ENCODE measurements at places on chromosomes 1 and 21.

- no peak for DNase-seq
Measured at GRCh38 chr1:23601968-23602876, 42.9 kb upstream of the ID3 start.

GRCh38 chr1:96698342-96698983, 23.1 kb upstream of the PTBP2 start:
- DNase-seq = no peak

- DNase-seq = no peak
Measured at GRCh38 chr1:32329931-32330466, 6.0 kb downstream of the MARCKSL1 start.

DNA sequence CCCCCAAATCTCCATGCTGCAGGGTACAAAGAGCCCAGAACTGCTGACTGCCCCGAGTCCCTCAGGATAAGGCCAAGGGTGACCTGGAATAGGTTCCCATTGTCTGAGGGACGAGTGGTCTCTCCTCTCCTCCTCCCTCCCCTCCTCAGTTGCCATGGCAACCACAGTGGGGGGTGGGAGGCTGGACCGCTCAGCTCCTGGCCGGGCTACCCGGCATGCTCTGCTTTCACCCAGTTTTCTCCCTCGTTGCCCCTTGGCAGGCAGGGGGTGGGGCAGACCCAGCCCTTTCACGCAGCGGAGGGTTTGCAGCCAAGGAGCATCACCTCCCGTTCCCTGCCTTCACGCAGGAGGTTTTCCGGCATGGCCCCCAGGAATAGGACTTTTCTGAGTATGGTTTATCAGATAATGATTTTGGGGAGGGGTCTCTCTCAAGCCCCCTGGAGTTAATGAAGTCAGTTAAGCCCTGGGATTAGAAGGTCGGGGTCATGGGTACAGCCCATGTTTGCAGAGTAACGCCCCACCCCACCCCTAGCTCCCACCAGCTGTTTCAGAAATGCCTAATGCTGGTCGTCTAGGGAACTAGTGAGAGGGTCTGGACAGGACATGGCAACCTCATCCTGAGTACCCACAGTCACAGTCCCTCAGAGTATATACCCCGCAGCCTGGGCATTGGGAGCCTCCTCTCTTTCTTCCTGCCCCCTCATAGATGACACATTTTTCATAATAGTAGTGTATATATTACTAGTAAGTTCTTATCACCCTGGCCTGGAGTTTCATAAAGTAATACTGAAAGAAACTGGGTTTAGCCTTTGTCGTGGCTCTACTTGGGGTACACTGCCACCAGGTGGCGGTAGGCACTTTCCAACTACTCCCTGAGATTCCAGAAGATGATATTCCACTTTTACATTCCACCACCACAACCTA, 20.7 kb downstream of the C1QB start:
- peak; percentile 61 for DNase-seq

DNA sequence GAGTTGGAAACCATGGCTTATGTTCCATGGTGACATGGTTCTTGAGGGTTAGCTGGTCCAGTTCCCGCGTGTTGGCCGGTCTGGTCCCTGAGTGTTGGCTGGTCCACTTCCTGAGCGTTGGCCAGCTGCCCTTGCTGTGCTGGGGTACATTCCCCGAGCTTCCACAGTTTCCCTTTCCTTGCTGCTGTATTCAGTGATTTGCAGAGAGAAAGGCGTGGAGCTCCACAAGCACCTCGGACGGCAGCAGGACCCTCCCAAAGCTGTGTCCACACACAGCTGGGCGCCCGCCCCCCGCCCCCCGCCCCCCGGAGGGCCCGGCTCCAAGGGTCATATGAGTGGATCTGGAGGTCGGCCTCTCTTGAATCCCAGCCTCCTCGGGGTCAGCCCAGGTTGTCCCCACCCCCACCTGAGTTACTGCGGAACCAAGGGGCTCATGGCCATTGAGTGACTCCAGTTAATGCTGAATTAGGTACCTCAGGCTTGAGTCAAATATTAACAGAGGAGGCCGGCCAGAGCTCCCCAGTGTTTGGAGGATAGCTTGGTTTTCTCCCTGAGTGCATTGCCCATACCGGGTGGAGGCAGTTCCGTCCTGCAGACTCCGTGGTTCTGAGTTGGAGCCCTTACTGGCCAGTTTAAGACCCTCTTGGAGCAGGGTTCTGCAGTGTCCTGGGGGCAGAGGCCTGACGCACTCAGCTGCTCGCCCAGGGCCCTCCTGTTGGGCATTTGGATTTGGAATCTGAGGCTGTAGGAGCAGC, 18.4 kb downstream of the COL18A1 start:
- DNase-seq = no peak

GRCh38 chr1:226983992-226984364, 43.9 kb downstream of the COQ8A start:
- no peak for DNase-seq

GRCh38 chr1:60848583-60849188, 233.7 kb upstream of the NFIA start:
- no peak for DNase-seq

- no peak for DNase-seq
Measured at GRCh38 chr21:41950941-41951351, 2.9 kb downstream of the C2CD2 start.

DNA sequence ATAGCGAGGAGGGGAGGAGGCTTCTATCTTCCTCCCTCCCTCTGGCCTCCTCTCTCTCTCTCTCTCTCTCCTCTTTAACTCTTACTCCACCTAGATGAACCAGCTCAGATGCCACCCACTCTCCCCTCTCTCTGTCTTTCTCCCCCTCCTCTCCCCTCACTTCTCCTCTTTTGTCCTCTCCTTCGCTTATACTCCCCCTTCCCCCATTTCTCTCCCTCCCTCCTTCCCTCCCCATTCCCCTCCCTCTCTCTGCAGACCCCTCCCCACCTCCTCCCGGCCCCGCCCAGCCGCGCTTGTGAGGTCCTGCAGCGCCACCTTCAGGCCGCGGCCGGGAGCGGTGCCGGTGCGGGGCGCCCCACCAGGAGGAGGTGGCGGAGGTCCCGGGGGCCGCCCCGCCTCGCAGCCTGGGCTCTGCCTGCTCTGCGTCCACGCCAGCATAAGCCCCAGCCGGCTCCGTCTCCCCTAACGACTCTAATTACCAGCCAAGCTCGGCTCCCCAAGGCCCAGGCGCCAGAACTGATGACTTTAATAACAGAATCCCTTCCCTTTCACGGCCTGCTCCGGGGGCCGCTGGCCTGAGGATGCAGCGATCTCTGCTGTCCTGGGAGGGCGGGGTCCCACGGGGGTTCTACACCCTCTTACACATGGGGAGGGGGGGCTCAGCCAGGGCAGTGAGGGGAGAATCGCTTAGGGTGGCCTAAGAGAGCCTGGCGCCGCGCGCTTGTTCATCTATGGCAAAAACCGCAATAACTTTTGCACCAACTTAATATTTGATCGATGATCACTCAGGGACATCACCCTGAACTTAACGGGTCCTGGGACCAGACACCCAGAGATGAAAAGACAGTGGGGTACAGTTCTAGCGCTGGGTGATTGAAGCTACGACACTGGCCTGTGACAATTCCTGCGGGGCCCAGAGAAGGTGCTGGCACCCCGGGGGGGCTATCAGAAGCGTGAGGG, 637.3 kb downstream of the MATN1 start:
- peak; percentile 46 for DNase-seq

GRCh38 chr1:9659328-9659727, 7.8 kb downstream of the PIK3CD start:
- peak; percentile 41 for DNase-seq

- no peak for DNase-seq
Measured at GRCh38 chr1:170698301-170699275, 34.7 kb downstream of the PRRX1 start.

DNA sequence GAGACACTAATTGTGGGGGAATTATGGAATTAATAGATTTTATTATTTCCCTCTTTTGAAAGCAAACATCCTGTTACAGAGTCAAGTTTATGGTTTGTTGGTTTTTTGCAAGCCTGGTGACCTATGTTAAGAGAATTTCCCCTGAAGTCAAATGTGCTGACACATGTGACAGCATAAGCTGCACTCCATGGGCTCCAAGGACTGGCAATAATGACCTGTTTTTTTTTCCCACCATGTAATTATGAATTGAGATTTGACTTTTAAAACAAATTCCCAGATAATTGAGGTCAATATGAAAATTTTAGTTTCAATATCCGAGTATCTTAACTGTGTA, 242.5 kb upstream of the SGIP1 start:
- no peak for DNase-seq

GRCh38 chr1:233355841-233356704, 28.5 kb downstream of the MAP3K21 start:
- no peak for DNase-seq

DNA sequence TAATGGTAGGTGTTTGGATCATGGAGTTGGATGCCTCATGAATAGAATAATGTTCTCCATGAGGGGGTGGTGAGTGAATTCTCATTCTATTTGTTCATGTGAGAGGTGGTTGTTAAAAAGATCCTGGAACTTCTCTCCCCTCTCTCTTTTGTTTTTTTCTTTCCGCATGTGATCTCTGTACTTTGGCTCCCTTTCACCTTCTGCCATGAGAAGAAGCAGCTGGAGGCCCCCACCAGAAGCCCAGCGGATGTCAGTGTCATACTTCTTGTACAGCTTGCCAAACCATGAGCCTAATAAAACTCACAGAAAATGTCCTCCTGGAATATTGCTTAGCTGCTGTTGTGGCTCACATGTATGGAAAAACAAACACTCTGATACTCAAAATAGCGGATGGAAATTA, 1212.3 kb upstream of the NCAM2 start:
- DNase-seq = no peak

DNA sequence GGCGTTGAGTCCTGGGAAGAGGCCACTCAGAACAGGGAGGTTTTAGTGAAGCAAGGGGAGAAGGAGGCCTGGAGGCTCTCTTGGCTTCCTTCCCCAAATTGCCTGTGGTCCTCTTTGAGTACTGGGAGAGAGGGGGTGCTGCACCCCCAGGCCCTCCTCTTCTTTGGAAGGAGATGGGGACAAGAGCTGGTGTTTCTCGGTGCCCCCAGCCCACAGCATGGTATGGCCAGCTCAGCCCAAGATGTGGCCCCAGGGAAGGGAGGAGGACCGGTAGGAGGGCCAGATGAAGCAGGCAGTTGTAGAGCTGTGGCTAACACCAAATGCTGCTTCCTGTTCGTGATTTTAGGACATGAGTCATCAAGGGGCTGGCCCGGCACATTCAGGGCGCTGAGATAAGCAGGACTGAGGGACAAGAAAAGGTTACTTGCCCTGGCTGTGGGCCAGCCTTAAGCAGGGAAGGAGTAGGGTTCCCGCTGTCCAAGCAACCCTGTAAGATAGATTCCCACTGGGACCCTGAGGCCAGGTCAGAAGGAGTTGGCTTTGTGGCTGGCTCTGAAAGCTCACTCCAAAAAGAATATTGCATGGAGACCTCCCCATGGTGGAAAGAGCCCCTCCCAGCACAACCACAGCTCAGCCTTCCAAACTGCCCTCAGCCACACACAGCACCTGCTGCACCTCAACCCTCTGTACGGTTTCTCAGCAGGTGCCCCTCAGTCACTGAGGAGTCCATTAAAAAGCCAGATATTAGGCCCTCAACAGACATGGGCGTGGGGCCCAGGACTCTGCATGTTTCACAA, 4.9 kb upstream of the TNFRSF1B start:
- peak; percentile 76 for DNase-seq

DNA sequence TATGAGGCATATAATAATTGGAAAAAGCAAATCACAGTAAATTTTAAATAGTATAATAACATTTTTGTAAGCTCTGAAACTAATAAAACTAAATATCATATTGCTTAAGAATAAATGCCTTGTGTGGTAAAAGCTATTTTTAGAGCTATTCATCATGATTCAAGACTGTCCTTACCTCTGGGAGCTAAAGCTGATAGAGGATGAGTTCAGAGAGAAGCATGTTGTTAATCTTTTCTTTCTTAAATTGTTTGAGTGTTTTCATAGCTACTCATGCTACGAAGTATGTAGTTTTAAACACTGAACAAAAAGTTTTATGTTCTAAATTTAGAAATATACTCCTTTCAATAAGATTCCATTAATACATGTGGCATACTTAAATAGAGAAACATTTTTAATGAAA, 30.5 kb downstream of the IFI16 start:
- DNase-seq = no peak

GRCh38 chr1:221217029-221217428, 337.8 kb downstream of the HLX start:
- no peak for DNase-seq

GRCh38 chr1:194600716-194601115, 1414.3 kb upstream of the B3GALT2 start:
- no peak for DNase-seq

DNA sequence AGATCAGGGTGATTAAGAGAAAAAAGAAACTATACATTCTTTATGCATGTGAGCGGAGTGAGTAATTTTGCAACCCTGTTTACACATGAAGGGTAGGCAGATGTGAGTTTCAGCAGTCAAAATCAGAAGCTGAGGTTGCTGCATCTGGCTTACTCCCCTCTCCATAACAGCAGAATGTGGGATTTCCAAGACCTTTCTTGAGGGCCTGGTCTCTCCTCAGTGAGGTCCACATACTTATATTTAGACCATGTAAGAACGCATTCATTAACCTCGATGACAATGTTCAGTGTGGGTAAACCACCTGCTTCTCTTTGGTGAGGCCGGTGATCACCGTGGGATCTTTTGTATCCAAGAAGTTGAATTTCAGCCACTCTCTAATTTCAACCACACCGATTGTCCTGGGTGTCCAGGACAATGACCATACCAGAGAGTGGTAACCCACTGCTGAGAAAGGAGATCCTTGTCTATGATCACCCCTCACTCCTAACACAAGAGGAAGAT, 18.7 kb upstream of the RAP1A start:
- DNase-seq = no peak

- no peak for DNase-seq
Measured at GRCh38 chr1:104182251-104182650, 432.6 kb downstream of the AMY1C start.

DNA sequence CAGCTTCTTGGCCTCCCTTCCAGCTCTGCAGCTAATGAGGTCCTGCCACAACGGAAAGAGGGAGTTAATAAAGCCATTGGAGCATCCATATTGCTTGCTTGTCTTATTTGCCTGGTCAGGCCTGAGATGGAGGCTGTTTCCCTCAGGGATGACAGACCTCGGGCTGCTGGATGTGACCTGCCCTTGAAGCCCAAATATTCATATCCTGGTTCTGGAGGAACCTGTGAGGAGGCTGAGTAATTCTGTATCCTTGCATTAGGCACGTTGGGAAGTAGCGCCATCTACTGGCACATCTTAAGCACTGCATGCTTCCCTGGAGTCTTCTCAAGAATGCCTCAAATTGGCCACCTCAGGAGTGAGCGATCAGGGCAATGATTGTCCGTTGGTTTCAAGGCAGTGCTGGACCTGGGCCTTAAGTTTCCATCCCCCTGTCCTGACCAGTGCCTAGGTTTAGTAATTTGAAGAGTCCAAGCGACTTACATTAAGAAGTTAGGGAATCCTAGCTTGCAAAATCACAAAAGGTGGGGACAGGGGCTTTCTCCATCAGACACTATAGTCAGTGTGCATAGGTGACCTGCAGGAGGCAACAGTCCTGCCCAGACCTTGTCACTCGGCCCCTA, 13.8 kb upstream of the NASP start:
- DNase-seq = peak; percentile 48

- no peak for DNase-seq
Measured at GRCh38 chr1:95216292-95216990, 17.6 kb upstream of the RWDD3 start.

- no peak for DNase-seq
Measured at GRCh38 chr1:214702556-214702955, 99.6 kb downstream of the CENPF start.

- DNase-seq = no peak
Measured at GRCh38 chr1:90561911-90562310, 155.2 kb downstream of the BARHL2 start.
